M059J (cell line): ENCODE measurements at places on chromosomes 16 and 17. TPM values are rescaled to one million over a fixed set of nuclear protein-coding genes. Genes with fewer than 3 reads are reported as not detected.

GRCh38 chr17:15999974-16000827, 577 bp downstream of the TTC19 start:
- peak; percentile 39 for DNase-seq

- no peak for DNase-seq
Observed at GRCh38 chr16:27463741-27464591, 62.0 kb downstream of the IL21R start.

DNA sequence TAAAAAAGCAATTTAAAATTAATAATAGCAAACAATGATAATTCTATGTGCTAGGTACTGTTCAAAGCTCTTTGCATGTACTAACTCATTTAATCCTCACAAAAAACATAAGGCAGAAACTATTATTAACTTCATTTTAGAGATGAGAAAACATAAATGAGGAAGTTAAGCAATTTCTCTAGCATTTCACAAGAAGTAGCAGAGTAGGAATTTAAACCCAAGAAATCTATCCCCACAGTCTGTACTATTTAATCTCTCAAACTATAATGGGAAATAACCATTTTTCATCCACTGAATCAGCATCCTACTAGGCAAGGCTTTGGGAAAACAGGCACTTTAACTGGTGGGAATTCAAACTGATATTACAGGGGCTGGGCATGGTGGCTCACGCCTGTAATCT, 42.2 kb upstream of the INTS2 start:
- DNase-seq, result no peak

- peak; percentile 95 for DNase-seq
Observed at GRCh38 chr16:57277586-57277985, 6.9 kb downstream of the PLLP start.

- no peak for DNase-seq
Observed at GRCh38 chr16:2472885-2473445, 1.9 kb downstream of the NTN3 start.

GRCh38 chr17:47806026-47806912, 15.3 kb downstream of the OSBPL7 start:
- DNase-seq, result no peak

GRCh38 chr17:542943-543342, 171.7 kb downstream of the VPS53 start:
- no peak for DNase-seq

- peak; percentile 50 for DNase-seq
Observed at GRCh38 chr17:37100231-37100630, 151.5 kb downstream of the AATF start.

The MEOX1 gene
- not detected in 2 replicates for total RNA-seq

The CA5A gene
- total RNA-seq, result not detected in 2 replicates

- peak; percentile 91 for DNase-seq
Observed at GRCh38 chr16:80569440-80570105, 28.8 kb downstream of the DYNLRB2 start.
